ENCODE measurements at places on chromosomes 2 and 18.

DNA sequence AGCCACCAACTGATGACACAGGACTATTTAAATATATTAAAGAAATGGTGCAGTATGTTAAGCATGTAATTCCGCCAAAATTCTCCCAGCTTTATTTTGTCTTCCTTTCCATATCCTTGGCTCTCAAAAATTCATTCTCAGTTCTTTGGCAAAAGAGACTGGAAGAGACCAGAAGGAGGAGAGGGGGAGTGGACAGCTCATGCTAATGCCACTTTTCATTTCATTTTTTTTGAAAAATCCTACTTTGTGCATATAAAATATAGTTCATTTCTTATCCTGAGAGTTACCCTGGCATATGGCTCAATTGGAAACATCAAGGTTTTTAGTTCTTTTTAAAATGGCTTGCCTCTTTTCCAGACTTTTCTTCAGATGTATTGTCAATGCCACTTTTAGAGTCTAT lies 128.5 kb upstream of the VRK2 start:
- no peak for DNase-seq

DNA sequence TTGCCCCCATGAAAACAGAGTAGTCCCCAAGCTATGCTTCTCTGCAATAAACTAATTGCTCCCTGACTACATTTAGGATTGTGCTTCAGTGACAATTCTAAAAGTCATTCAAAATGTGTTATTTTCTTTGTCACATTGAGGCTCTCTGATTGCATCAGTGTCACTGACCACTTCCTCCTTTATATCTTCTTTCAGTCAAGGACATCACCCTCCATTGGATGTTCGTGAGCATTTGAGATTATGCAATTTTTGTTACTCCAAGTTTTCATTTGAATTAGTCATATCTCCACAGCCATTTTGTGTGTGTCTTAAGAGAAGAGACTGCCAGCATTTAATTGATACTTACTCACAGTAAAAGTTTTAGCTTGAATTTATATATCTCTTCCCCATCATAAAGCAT lies 780.8 kb upstream of the GCFC2 start:
- no peak for DNase-seq

DNA sequence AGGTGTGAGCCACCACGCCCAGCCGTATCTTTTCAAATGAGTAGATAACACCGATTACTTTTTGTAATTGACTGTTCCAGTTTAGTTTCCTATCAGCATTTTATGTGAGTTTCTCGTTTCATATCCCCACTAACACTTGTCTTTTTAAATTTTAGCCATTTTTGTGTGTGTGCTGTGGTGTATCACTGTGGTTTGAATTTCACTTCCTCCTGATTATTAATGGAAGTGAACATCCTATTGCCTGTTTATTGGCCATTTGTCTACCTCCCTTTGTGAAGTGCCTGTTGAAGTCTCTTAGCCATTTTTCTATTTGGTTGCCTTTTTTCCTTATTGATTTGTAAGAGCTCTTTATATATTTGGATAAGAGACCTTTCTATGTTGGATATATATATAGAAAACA lies 91.7 kb upstream of the STON1 start:
- DNase-seq = no peak

DNA sequence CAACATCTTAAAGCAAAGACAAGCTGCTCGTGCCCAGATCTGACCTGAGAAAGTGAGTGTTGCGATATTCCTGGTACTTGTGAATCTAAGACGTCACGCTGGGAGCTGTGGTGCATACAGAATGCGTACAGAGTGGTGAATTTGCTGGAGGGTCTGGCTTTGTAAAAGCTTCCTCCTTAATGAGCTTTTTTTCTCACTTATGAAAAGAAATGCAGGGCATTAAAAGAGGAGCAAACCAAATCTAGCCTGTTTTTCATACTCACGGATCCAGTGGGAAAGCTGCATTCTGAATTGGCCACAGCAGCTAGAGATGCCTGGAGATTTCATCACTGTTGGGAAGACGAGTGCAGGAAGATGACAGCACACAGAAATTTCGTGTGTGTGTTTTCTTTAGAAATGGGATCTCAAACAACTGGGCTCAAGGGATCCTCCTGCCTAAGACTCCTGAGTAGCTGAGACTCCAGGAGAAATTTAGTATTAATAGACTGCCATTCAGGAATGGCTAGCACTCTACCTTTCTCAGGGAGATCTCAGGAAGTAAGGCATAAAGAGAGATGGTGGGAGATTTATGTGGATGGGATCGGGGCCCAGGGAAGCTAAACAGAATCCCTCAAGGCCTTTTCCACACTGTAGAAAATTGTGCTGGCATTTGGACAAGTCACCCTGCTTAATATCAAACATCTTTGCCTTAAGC lies 181.3 kb downstream of the ALPK2 start:
- no peak for DNase-seq

GRCh38 chr18:79855147-79855933 lies 57.6 kb downstream of the KCNG2 start:
- no peak for DNase-seq

GRCh38 chr2:23782646-23783045 lies 144.3 kb downstream of the ATAD2B start:
- DNase-seq = no peak

- no peak for DNase-seq
Observed at GRCh38 chr2:20965221-20965620, 78.7 kb downstream of the APOB start.

DNA sequence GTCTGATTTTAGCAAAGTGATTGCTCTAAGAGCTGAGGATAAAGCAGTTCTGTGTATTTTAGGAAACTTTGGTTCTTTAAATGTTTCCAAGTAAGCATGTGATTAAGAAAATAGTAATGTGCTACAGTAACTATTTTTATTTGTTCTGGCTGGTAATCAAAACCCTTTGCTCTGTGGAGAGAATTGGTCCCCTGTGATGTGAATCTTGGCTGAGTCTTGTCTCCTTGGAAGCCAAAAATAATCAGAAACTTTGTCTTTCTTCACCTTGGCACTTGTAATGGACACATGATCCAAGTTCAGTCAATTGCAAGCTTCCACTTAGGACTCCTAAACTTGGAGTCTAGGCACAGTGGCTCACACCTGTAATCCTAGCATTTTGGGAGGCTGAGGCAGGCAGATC lies 422.7 kb upstream of the CDH20 start:
- no peak for DNase-seq

DNA sequence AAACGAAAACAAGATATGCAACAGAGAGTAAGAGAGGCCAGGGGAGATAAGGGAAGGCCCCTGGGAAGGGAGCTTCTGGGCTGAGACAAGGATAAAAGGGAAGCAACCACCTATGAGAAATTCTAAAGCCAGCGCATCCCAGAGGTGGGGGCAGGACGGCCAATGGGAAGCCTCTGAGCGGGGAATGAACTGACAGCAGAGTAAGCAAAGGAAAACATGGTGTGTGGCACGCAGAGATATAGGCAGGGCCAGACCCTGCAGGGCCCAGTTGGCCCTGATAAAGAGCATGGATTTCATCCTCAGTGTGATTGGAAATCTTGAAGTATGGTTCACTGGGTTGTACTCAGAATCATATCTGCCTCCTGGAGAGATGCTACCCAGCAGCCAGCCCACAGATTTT lies 78.7 kb downstream of the IRS1 start:
- DNase-seq = no peak

- peak; percentile 74 for DNase-seq
Observed at GRCh38 chr2:64453770-64454385, at the start of gene LGALSL. Gene LGALSL (plus strand): TSS chr2:64454162. CDS start chr2:64454546, 384 bp downstream.
